ENCODE measurements at places on chromosomes 12 and 14.
A peak's percentile ranks its signal among the peaks of the same experiment; 100 is the strongest.

DNA sequence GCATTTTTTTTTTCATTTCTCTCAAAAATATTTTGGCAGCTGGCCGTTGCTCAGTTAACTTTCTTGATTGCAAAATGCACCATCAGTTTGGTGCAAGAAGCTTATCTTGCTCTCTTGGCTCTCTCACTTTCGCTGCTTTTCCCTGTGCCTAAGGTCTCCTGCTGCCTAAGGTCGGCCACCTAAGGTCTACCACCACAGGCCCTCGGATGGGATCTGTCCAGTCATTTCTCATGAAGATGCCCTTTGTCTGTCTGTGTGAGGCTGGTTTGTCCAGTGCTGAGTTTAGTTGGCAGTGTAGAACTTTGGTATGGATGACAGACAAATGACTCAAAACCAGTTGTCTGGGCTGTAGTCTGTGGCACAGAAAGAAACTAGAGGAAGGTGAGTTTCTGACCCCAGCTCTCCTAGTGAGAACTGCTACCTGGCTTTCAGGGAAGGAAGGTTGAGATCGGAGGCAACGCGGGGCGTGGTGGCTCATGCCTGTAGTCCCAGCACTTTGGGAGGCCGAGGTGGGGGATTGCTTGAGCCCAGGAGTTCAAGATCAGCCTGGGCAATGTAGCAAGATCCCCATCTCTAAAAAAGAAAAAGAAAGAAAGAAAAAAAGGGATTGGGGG is 2.6 kb downstream of the MLXIP start:
- DNase-seq: peak; percentile 69

- peak; percentile 71 for DNase-seq
Measured at GRCh38 chr14:67571275-67571990, 28.6 kb downstream of the PIGH start.

DNA sequence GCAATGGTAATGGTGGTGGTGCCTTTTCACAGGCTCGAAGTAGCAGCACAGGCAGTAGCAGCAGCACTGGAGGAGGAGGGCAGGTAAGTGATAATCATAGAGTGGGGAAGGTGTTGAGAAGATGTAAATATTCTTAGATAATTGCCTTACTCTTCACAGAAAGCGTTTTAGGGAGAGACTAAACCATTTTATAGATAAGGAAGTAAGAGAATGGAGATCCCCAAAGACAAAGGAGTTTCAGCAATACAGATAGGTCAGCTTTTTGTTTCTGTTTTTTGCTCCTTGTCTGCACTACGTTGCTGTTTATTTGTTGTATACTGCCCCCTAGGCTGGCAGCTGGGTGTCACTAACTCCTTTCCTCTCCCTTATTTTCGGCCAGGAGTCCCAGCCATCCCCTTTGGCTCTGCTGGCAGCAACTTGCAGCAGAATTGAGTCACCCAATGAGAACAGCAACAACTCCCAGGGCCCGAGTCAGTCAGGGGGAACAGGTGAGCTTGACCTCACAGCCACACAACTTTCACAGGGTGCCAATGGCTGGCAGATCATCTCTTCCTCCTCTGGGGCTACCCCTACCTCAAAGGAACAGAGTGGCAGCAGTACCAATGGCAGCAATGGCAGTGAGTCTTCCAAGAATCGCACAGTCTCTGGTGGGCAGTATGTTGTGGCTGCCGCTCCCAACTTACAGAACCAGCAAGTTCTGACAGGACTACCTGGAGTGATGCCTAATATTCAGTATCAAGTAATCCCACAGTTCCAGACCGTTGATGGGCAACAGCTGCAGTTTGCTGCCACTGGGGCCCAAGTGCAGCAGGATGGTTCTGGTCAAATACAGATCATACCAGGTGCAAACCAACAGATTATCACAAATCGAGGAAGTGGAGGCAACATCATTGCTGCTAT is 2.0 kb downstream of the SP1 start:
- peak; percentile 66 for DNase-seq

DNA sequence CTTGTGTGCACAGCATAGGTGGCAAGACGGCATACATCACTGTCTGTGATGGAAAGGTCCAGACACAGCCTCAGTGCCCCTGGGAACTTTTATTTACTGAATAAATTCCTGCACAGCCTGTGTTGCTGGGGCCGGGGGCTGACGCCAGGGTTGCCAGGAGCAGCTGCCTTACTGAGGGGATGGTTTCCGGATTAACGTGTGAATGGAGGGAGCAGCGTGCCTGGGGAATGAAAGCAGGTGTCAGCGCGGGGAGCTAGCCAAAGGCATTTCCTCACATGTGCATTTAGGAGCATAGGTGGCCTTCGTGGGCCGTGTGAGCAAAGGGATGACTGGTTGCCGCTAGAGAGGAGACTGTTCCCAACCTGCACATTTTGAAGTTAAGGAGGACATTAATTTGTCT is 41.6 kb downstream of the SFSWAP start:
- DNase-seq: no peak

DNA sequence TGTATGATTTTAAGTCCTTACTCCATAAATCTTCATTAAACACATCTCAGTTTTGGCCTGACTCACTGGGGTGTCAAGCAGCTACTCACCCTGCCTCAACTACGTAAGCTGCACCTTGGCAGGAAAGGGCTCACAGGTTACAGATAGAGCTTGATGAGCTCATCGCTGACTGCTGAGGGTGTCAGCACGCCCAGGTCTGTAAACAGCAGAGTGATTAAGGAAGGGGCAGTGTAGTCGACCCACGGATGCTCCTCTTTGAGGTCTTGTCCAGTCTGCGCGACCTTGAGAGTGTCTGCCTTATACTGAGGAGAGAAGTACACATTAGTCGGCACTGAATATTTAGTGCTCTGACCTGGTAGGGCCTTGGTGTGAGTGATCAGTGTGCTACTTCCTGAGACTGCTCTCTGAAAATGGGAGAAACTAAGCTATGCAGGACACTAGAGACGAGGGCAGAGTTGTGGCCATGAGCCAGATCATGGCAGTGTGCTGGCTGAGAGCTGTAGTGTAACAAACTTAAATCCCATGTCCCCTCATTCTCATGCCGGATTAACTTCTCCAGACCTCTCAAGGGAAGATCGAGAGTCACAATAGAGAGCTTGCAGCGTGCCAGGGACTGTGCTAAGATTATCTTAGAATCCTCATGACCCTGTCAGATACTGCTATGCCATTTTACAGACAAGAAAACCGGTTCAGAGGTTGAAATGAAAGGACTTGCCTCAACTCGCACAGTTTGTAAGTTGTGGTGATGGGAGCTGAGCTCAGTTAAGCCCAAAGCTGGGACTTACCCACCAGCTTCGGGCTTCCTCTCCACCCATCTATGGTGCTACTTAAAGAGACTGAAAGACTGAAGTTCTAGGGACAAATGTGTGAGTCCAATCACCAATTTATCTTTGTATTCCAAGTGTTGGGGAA is 11.6 kb downstream of the EIF2B1 start:
- peak; percentile 25 for DNase-seq

DNA sequence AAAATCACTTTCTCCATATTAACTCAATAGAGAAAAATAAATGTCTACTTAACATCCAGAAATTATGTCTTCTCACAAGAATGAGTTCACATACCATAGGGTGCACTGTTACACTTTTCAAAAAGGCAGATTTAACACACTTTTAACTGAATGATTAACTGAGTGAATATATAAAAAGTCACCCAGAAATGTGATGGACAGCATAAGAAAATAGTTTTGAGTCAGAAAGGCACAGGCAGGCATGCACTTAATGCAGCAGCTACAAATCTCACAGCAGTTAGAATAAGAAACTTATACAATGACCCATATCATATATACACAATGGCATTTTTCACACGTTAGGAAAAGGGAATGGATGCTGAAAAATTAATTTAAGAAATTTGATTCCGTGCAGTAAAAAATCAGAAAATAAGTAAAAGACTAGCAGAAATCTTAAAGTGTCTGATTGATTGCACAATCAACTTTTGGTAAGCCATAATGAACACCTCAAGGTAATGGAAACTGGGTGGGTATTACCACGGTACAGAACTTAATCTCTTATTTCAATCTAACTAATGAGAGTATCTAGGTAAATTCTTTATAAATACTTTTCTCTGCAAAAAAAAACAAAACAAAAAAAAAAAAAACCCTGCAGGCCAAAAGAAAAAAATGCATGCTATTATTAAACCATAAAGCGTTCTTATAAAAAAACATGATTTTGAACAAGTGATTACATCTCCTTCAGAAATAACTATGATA is 3.5 kb downstream of the MED13L start:
- DNase-seq: peak; percentile 8

DNA sequence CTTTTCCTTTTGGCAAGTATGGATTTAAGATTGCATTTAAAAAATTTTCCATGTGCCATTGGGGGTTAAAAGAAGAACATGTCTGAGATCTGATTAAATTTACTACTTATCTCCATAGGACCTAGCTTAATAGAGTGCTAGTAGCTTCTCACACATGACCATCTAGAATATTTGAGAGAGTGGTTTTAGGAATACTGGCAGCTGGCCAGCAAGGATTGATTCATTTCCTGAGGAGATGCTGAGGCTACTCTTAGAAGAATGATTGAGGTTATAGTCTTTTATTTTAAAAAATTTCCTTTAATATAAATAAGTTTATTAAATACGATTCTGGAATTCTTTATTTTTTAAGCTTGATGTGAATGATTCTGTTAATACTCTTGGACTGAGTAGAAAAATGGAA is 56.2 kb downstream of the MIPOL1 start:
- DNase-seq: no peak
